Stimulated activated CD4-positive, alpha-beta T cell treated with anti-CD3 and anti-CD28 coated beads, TNF-alpha, amount 100 ng/mL, for 4 hours (primary cell): ENCODE measurements at places on chromosomes 16 and 17.

DNA sequence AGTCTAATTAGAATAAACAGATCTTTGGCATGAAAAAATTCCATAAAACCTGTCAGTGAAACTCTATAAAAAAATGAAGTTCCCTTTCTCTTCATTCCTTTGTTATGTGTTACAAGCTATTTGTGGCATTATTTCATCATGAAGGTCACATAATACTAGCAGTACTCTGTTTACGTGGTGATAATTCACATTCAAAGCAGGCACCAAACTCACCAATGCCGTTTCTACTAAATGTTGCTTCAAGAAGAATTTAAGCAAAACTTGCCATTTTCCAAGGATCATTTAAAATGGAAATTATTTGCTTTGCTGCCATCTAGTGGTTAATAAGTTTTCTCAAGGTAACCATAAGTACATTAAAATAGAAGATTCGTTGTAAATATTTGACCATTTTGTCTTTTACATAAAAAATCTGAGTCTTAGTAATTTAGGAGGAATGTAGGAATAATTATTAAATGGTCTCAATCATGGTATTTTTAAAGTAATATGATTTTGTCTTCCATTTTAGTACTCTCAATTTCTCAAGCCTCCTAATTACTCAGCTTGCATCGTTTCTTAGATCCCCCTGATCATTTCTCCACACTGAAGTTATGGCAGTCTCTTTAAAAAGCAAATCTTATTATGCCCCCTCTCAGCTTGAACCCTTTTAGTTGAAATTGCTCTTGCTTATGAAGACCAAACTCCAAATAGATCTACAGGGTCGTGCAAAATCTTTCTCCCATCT, 80.8 kb downstream of the OMG start:
- DNase-seq, result no peak

DNA sequence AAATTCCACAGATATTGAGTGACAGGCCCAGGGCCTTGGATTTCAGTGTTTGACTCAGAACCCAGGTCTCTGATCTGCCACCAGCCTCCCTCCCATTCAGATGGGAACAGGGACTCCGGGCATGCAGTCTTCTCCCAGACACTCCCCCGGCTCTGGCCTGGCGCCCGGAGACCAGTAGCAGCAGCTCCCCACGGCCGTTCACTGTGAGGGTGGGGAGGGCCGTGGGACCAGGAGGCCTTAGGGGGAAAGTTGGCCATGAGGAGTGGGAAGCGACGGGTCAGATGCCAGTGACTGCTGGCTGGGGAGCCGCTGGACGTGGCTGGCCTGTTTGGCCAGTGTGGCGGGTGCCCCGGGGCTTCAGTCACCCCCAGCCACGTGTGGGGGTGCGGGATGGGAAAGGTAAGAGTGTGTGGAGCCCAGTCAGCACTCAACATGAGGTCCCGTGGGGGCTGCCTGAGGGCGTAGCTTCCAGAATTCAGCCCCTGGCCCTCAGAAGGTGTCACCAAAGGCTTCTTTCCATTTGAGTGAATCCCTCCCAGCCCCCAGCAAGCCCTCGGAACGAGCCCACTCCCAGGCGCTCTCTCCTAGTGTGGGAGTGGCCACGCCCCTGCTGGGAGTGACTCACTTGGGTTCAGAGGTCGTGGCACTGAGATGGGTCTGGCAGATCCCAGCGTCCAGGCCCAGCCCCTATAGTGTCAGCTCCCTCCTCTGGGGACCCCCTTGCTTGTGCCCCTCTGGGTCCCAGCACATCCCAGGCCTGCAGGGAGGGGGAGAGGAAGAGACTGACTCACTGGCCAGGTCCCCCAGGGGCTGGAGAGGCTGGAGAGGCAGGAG, 309.4 kb downstream of the SEC14L1 start:
- no peak for DNase-seq

DNA sequence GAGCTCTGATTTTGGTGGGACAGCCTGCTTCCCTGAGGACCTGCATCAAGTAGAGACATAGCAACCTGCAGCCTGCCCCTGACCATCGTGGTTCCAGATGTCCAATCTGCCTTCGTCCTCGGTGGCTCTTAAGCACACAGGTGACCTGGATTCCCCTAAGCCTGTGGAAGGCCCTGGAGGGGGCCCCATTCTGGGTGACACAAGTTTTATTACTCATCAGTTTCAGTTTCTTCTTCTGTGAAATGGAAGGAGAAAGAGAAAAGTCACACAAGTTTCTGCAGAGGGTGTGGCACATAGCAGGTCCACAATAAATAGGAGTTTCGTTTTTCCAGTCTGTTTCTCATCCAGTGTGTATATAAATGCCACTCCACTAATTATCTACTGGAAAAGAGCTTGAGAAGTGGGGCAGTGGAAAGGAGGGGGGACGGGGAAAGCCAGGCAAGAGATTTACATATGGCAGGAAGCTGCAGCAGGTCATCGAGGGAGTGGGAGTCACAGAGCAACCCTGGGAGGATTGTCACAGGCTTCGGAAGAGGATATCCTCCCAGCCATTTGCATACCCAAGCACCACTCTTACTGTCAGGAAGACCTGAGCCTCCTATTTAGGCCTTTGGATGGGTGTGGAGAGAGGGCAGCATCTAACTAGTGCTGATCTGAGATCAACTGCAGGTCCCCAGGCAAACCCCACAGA, 10.0 kb upstream of the NOS2 start:
- no peak for DNase-seq

DNA sequence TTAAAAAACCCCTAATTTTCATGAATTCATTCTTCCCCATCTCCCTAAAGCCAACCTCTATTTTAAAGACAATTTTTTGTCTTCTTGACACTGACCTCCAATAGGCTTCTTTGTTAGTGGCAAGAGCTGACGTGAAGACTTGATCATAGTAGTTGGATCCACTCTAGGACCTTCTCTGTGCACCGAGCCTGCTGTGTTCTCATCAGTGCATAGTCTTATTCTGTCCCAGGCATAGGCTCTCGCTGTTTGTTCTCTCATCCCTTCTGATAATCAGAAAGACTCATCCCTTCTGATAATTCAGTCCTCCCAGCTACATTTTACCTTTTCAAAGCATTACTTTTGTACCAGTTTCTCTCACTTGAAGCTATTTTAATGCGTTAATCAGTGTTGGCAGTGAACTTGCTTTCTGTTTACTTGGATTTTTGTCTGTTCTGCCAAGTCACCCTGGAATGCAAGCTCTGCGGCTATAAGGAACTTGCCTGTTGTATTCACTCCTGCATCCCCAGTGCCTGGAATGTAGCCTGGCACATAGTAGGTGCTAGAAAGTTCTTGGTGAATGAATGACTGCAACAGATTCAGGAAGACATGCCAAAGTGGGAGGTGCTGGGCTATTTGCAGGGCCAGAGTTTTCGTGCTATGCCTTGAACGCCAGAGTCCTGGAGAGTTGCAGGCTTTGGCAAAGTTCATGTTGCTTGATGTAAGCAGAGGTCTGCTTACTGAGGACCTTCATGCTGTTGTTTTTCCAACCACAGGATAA, 147.6 kb upstream of the MPHOSPH6 start:
- DNase-seq, result no peak

DNA sequence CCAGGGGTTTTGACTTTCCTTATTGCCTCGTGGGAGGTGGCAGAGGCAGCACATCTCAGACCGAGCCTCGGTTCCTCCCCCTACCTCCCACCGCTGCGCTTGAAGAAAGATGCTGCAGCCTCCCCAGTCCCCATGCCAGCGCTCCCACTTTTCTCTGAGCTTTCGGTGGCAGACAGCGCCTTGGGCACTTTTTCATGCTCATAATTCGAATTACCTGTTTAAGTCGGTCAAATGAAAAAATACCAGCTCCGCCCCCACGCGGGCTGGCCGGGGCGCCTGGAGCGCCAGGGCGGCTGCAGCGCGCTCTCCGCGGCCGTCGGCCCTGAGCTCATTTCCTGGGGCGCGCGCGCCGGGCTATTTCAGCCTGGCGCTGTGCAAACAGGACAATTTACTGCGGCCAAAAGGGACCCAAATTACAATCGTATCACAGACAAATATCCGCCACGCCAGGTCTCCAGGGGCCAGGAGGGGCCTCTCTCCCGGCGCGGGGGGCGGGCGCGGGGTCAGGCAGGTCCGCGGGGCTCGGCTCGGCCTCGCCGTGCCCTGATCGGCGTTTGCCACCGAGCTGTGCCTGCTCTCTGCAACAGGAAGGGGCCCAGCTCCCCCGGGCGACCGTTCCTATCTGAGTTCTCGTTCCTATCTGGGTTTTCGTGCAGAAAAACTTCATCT, 45.0 kb downstream of the SOST start:
- no peak for DNase-seq

GRCh38 chr16:22942811-22943210, 128.8 kb downstream of the HS3ST2 start:
- DNase-seq, result no peak

GRCh38 chr16:53219795-53220454, 165.1 kb downstream of the CHD9 start:
- no peak for DNase-seq

GRCh38 chr17:75980188-75981018, 1.4 kb downstream of the TEN1 start:
- no peak for DNase-seq

DNA sequence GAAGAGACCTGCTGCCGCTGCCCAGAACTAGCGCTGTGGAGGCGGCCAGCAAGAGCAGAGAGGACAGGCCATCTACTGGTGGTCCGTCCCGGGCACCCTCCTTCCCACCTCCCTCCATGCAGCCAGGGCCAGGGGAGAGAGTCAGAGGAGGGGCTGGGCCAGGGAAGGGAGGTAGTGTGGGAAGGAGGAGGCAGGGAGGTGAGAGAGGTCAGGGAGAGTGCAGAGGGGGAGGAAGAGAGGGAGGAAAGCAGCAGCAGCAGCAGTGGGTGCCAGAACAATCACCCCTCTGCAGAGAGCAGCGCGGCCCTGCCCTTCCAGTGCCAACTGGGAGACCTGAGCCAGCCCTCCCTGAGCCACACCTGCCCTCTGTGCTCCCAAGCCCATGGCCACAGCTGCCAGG, 6.6 kb downstream of the C16orf95 start:
- DNase-seq, result no peak

- DNase-seq, result no peak
Measured at GRCh38 chr17:4549781-4550533, 5.2 kb downstream of the MYBBP1A start.

- peak; percentile 15 for DNase-seq
Measured at GRCh38 chr16:3983081-3983520, 102.6 kb upstream of the CREBBP start.

GRCh38 chr16:69553332-69553731, 12.4 kb upstream of the NFAT5 start:
- no peak for DNase-seq

- DNase-seq, result no peak
Measured at GRCh38 chr17:5762191-5762590, 177.9 kb upstream of the NLRP1 start.

- DNase-seq, result no peak
Measured at GRCh38 chr17:21500064-21500463, 123.9 kb downstream of the KCNJ12 start.

GRCh38 chr16:17515421-17516210, 44.9 kb upstream of the XYLT1 start:
- no peak for DNase-seq

DNA sequence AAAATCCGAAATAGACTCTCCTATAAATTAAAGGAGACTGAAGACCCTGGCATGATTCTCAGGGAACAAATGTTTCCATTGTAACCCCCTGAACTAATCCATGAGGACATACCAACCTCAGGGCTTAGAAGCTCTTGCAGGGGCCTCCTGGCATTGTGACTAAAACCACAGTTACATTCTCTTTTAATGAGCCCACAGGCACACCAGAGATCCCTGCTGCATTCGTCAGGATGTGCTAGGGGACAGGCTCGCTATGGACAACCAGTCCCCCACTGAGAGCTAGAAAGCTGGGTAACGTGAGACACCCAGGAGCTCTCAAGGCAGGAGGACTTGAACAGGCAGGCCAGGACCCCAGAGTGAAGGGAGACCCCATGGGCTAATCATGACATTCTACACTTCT, 140.6 kb upstream of the TNRC6C start:
- no peak for DNase-seq

DNA sequence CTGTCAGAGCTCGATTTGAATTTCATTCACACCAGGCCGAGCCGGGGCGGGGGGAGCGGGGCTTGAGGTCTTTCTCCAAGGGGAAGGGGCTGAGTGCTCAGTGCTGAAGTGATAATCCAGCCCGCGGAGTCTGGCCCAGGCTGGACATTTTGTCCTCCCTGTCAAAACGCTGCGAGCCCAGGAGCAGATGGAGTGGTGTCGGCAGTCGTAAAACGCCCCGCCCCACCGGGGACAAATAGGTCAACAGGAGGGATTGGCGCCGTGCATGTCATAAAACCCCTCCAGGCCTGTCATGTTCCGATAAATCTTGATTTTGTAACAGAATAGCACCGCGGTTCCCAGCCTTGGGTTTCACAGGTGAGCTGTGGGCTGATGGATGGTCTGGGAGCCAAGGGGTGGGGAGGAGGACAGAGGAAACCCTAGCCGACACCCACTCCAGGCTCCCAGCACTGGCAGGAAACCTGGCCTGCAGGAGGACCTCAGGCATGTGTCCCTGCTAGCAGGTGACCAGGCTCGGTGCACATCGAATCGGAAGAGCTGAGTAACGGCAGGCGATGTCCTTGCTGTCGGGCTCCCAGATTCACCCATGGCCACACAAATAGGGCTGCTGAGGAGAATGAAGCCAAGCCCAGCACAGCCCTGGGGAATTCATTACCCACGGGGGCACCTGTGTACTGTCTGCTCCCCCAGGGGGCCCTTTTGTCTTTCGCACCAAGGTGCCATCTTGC, 341.4 kb downstream of the FOXL1 start:
- no peak for DNase-seq

DNA sequence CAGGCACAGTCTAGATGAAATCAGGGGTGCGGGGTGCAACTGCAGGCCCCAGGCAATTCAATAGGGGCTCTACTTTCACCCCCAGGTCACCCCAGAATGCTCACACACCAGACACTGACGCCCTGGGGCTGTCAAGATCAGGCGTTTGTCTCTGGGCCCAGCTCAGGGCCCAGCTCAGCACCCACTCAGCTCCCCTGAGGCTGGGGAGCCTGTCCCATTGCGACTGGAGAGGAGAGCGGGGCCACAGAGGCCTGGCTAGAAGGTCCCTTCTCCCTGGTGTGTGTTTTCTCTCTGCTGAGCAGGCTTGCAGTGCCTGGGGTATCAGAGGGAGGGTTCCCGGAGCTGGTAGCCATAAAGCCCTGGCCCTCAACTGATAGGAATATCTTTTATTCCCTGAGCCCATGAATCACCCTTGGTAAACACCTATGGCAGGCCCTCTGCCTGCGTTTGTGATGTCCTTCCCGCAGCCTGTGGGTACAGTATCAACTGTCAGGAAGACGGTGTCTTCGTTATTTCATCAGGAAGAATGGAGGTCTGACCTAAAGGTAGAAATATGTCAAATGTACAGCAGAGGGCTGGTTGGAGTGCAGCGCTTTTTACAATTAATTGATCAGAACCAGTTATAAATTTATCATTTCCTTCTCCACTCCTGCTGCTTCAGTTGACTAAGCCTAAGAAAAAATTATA, 1.6 kb downstream of the HBA1 start:
- DNase-seq, result no peak

GRCh38 chr16:51464996-51465395, 313.9 kb upstream of the SALL1 start:
- DNase-seq, result no peak
